ENCODE measurements at places on chromosomes 2 and 18.

GRCh38 chr2:16613539-16614011, 52.1 kb downstream of the CYRIA start:
- DNase-seq, result no peak

GRCh38 chr2:59680863-59681262, 872.6 kb downstream of the BCL11A start:
- DNase-seq, result no peak

GRCh38 chr18:21342372-21342771, 100.3 kb downstream of the GREB1L start:
- no peak for DNase-seq

DNA sequence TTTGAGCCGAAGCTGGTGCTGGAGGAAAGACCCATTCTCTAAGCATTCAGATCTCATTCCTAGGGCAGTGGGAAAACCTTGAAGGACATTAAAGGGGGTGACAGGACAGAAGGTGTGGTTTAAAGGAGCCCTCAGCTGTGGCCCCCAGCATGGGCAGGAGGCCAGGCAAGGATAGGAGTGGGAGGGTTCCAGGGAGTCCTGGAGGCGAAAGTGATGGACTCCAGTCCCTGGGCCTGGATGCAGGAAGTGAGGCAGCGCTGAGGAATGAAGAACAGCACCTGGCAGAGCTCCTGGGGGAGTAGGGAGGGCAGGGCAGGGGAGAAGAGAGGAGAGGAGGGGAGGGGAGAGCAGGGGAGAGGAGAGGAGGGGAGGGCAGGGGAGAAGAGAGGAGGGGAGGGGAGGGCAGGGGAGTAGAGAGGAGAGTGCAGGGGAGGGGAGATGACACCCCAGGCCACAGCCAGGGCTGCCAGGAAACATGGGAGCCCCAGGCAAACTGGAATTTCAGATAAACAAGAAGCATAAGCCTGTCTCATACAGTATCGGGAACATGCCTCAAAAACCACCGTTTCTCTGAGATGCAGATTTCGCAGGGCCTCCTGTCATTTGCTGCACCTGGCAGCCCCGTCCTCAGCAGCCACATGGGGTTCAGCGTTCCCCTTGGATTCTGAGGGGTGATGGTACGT, 5.7 kb downstream of the RAMP1 start:
- no peak for DNase-seq

DNA sequence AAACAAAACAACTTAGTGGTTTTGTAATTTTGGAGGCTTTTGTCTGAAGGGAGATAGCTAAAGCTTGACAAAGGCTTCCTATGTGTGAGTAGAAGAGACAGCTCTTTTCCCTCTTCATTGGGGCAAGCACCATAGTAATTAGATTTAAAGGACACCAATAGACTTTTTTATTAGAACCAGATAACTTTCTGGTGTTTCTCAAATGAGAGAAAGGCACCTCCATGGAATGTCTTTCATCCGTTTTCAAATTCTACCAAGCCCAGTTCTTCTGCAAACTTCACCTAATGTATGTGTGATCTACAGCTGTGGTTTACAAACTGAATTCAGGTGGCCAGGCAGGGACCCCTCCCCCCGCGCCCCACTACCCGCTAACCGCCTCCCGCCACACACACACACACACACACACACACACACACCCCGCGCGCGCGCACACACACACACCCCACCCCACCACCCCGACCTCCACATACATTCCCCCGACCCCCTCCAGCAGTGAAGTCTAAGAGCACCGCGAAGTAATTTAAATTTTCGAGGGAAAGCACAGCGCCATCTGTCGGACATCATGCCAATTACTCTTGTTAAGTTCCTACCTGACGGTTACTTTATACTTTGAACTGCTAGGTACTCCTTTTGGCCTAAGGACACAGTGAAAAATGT, 31.6 kb upstream of the PPP1R1C start:
- DNase-seq, result peak; percentile 64

Measured in CD4-positive, alpha-beta T cell treated with Interleukin-4 for 4 hours (primary cell).